Endothelial cell of umbilical vein (primary cell): ENCODE measurements at places on chromosomes 7 and 10. TPM values are rescaled to one million over a fixed set of nuclear protein-coding genes. Genes with fewer than 3 reads are reported as not detected.

Gene SKAP2
- total RNA-seq, result 27.6 and 30.5 TPM in 2 replicates

Gene SAP25
- total RNA-seq, result 2.4 and 3.2 TPM in 2 replicates

GRCh38 chr10:103564116-103564501 is 70.6 kb downstream of the NEURL1 start:
- no peak for DNase-seq

- DNase-seq, result no peak
Observed at GRCh38 chr7:101104193-101104713, 19.0 kb downstream of the TRIM56 start.

DNA sequence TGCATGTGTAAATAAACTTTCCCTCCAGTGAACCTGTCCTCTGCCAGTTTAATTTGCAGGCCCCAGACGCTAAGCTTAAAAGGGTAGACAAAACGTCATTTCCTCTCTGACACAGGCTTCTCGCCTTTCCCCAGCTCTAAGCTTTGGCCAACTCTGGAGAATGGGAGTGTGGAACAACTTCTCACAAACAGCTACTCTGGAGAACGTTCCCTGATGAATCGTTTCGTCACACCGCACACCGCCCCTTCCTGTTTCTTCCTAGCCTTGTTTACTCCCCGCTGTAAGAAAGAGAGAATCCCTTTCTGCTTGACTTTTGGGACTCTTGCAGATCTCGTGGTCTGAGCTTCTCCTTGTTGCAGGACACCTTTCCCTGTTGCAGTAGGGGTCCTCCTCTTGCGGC is 564.2 kb downstream of the TCERG1L start:
- no peak for DNase-seq

DNA sequence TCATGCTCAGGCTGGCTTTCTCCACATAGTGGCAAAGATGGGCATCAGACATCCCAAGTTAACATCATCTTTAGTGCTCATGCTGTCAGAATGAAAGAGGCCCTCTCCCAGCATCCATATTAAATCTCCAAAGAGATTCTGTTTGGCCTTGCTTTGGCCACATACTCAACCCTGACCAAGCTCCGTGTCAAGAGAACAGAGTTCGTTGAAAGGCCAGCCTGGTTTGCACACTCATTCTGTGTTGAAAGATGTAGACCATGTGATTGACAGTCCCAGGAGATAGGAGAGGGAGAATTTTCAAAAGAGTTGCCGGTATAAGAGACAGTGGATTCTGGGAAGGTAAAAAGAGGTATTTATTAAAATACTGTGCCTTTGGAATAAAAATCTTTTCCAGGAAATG is 19.7 kb downstream of the MET start:
- DNase-seq, result no peak
